ENCODE measurements at places on chromosomes 3 and 15.
A peak's percentile ranks its signal among the peaks of the same experiment; 100 is the strongest.

DNA sequence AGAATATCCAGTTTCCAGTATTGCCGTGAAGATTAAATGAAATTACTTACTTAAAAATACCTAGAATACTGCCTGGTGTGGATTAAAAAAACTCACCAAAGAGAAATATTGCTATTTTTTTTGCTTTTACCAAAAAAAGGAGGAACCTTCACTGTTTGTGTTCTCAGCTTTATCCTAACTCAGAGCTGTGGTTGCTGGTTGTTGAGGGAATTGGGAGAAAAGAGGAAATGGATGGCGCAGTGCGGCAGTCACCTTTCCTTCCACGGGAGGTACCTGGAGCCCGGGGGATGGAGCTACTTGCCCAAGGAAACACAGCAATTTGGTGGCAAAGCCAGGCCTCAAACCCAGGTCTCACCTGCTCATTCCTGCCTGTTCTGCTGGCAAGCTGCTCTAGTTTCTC lies 270.3 kb downstream of the RPLP1 start:
- DNase-seq = no peak

DNA sequence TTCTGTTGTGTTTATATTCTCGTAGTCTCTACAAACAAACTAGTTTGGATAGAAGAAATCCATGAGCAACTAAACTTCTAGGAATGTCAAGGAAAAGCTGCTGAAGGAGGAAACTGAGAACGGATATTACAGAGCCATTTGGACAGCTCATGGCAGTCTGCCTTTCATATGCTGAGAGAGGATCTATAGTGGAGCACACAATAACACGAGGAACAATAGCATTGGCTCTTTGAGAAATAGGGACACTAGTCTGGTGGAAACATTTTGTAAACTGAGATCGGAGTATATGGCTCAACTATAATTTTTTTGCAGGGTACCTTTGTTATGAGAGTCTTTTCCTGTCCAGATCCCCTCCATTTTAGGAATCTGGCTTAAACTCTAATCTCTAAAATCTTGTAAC lies 200.5 kb downstream of the CLSTN2 start:
- DNase-seq = no peak

- no peak for DNase-seq
Observed at GRCh38 chr15:48888191-48888590, 10.3 kb downstream of the EID1 start.

DNA sequence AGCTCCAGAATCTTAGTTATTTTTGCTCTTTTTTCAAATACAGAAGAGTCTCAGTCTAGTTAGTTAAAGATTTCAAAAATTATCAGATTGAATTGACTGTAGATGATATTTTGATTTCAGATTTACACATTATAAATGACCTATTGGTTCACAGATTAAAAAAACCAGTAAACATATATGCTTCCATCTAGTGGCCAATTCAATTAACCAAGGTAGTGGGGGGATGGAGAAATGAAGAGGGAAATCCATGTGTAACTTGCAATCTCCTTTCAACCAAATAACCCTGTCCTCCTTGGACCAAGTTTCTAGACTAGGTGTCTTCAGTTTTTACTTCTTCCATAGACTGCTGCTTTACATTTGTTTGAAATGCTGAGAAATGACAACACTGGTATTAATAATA lies 789.8 kb downstream of the ROBO1 start:
- DNase-seq = peak; percentile 25

DNA sequence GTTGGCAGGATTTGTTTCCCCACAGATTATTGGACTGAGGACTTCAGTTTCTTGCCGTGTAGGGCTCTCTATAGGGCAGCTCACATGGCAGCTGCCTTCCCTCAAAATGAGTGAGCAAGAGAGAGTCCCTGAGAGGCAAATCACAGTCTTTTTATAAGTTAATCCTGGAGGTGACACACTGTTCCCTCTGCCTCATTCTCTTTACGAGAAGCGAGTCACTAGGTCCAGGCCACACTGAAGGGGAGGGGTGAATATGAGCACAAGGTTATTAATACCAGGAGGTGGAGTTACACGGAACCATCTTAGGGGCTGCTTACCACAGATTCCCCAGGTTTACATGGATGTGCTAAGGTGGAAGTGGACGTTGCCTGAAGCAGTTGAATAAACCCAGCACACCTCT lies 77.0 kb downstream of the LPP start:
- no peak for DNase-seq

Data from SW480 (cell line).